ENCODE measurements at places on chromosomes 6 and 20.

- no peak for DNase-seq
These were observed 36.6 kb upstream of the F13A1 start for GRCh38 chr6:6357032-6357431.

DNA sequence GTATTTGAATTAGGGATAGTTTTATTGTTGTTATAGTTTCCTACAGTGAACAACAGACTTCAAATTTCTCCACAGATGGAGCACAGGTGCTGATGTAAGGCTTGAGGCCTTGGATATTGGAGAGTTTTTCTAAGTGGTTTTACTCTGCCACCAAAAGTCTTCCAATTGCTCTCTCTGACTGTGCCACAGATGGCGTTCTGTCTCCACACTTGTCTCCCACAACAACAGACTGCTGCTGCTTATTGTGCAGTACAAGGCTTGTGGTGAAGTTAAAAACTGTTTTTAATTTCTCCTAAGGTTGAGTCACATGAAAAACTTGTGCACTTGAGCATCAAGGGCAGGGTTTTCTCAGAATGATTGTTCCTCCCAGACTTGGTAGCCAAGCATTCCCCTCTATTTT lies 460.9 kb upstream of the KHDRBS2 start:
- DNase-seq = no peak

DNA sequence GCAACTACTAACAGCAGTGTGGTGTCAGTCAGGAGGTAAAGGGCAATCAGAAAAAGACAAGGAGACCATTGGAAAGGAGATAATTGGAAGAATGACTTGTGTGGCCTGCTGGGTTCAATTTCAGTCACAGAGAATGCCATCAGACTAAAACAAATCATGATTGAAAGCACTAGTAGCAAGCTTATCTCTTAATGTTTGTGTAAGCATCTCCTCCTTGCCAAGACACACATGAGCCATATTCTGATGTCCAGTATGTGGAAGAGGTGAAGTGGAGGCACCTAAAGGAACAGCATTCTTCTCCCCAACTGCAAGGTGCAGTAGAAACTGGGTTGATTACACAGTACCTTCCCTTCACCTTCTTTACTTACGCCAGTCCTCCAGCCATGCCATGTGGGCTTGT lies 287.5 kb downstream of the ZFAND3 start:
- no peak for DNase-seq

- no peak for DNase-seq
These were observed 109.3 kb upstream of the FAM83B start for GRCh38 chr6:54737247-54737646.

GRCh38 chr6:106163446-106163965 lies 77.4 kb downstream of the PRDM1 start:
- DNase-seq = peak; percentile 58

- DNase-seq = no peak
These were observed 23.8 kb upstream of the LAMP5 start for GRCh38 chr20:9490631-9491030.

DNA sequence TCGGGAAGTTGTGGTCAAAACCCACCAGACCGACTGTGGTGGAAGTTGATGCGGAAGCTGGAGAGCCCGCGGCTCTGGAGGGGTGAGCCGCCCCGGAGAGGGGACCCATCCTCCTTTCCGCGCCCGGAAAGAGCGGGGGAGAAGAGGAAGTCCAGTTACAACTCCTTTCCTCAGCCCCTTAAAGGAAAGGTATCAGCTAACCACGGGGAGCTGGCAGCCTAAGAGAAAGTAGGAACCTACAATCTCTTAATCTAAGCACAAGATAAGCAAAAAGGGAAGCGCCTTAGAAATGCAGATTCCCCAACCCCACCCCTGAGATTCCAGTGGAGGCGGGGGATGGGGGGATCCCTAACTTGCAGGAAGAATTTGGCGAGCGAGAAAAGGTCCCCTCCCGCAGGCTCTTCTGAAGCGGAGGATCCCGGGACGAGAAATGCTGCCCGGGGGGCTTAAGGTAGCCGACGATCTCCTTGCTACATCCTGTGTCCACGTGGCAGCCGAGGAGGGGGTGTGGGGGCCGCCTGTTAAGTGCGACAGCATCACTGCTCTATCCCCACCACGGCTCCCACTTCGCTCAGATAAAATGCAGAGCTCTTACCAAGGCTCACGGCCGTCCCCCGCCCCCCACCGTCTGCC lies 87.5 kb downstream of the ZFP64 start:
- no peak for DNase-seq

Measured in mucosa of descending colon (tissue), 3 donors.